WTC11 (cell line): ENCODE measurements at places on chromosomes 12 and 14. TPM values are rescaled to one million over a fixed set of nuclear protein-coding genes. Genes with fewer than 3 reads are reported as not detected.

DNA sequence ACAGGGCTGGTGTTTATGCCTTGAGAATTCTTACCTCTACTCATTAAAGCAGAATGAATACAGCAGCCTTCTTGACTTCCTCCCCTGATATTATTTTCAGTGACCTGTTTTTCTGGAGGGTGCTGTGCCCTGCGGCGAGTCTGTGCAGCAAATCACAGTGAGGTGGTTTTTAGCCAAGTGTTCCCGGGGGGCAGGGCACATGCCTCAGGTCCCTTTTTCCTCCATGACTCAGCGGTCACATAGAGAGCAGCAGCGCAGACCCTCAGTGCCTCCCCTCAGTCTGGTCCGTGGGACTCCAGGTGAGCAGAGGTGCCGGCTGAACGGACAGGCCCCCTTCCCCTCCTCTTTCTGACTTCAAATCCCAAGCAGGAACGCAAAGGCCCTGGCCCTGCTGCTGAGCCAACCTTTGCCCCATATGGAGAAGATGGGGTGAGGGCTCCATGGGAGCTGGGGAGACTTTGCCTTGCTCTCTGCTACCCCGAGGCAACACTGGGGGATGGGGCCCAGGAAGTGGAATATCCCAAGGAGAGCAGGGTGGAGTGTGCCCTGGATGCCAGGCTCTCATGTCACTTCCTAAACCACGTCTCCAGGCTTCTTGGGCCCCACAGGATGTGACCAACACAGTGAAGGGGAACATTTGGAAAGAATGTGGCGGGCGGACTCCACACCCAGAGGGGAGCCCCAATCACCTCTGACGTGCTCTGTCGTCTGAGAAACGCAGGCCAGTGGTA lies 90.0 kb downstream of the DHRS2 start:
- no peak for DNase-seq

GRCh38 chr12:85782711-85783110 lies 53.5 kb downstream of the RASSF9 start:
- no peak for DNase-seq

- DNase-seq: no peak
Observed at GRCh38 chr12:112328456-112329124, 53.6 kb downstream of the HECTD4 start.

DNA sequence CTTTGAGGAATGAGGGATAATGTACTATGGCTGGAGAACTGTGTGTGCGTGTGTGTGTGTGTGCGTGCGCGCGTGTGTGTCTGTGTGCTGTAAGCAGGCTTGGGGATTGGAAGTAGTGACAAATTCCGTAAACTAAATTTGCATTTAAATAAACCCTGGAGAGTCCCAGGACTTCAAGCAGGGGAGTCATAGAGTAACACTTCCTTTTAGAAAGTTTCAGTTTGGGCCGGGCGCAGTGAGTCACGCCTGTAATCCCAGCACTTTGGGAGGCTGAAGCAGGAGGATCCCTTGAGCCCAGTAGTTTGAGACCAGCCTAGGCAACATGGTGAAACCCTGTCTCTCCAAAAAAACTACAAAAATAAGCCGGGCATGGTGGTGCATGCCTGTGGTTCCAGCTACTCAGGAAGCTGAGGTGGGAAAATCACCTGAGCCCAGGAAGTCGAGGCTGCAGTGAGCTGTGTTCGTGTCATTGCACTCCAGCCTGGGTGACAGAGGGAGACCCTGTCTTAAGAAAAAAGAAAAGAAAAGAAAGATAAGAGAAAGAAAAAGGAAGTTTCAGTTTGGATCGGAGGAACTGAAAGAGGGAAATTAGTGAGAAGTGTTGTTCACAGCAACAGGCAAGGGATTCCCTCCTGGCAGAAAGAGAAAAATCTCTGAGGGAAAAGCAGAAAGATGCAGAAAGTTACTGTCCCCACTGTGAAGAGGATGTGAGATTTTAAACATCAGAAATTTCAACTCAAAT lies 222.7 kb upstream of the SOX5 start:
- DNase-seq: peak; percentile 49

AMN gene
- total RNA-seq: 2.4 to 3.0 TPM (median 2.8 TPM) in 3 replicates

PPP4R4 gene
- 8.1 to 9.6 TPM (median 8.2 TPM) in 3 replicates for total RNA-seq

TCL1B gene
- 5.7 to 7.2 TPM (median 7.0 TPM) in 3 replicates for total RNA-seq
